ENCODE measurements at places on chromosomes 16 and 17. TPM values are rescaled to one million over a fixed set of nuclear protein-coding genes. Genes with fewer than 3 reads are reported as not detected.
A peak's percentile ranks its signal among the peaks of the same experiment; 100 is the strongest.

- no peak overlapping the region for H3K4me3 ChIP-seq
- no peaks in the 10 kb centered on the region for H3K27me3 ChIP-seq
- H3K27ac ChIP-seq, result no peak overlapping the region
- H3K36me3 ChIP-seq, result peaks cover 12% of the 10 kb centered on the region
- DNase-seq, result no peak
These were observed 5.8 kb downstream of the SEPHS2 start for GRCh38 chr16:30439720-30440348.

DNA sequence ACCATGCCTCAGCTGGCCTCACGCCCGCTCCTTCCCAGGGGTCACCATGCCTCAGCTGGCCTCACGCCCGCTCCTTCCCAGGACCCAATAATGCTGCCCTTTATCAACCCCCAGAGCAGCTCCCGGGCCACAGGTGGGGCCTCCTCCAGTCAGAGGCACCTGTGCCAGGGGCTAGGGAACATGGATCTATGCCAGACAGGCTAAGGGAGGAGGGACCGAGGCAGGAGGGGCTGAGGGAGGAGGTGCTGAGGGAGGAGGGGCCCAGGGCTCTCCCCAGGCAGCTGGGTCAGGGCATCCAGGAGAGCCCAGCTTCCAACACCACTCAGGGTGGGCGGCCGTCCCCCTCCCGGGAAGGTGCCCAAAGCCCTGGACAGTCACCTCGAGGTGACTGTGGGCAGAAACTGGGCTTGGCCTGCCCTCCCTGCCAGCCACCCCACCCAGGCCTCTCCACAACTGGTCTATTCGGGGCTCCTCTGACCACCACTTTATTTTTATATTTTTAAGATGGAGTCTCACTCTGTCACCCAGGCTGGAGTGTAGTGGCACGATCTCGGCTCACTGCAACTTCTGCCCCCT lies 19.4 kb downstream of the UTS2R start:
- no peak overlapping the region for H3K4me3 ChIP-seq
- peaks cover 26% of the 10 kb centered on the region for H3K36me3 ChIP-seq

GRCh38 chr17:75077496-75078283 lies 10.1 kb upstream of the SLC16A5 start:
- H3K4me3 ChIP-seq, result peak overlapping the region; percentile 41
- peaks cover 42% of the 10 kb centered on the region for H3K4me1 ChIP-seq
- DNase-seq, result peak; percentile 80

The IL21R gene
- polyA plus RNA-seq, result 0.39 TPM

DNA sequence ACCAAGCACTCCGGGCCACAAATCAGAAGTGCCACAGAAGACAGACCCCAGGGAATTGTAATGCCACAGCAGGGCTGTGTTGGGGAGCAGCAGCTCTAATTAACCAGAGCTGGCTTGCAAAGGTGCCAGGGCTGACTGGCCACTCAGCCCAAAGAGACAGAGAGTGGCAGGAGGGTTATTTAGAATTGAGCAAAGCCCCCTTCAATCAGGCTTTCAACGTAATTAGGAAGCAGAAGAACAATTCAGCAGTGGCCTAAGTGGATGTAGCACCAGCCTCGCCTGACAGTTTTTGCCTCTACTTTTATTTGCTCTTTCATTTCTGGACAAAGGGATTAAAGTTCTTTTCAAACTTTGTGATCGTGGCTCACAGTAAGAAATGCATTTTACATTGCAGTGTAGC lies 278.3 kb upstream of the IRX3 start:
- no peak overlapping the region for H3K27ac ChIP-seq
- no peak overlapping the region for H3K4me3 ChIP-seq
- DNase-seq, result no peak
- H3K36me3 ChIP-seq, result no peaks in the 10 kb centered on the region
- no peaks in the 10 kb centered on the region for H3K4me1 ChIP-seq

- no peak overlapping the region for H3K27ac ChIP-seq
- H3K4me3 ChIP-seq, result no peak overlapping the region
- peaks cover 48% of the 10 kb centered on the region for H3K36me3 ChIP-seq
- H3K27me3 ChIP-seq, result no peaks in the 10 kb centered on the region
- H3K4me1 ChIP-seq, result no peaks in the 10 kb centered on the region
These were observed 42.6 kb downstream of the KLHDC4 start for GRCh38 chr16:87723226-87723623.

The TRIM65 gene
- polyA plus RNA-seq, result 18.7 TPM

- H3K27me3 ChIP-seq, result no peaks in the 10 kb centered on the region
- no peaks in the 10 kb centered on the region for H3K4me1 ChIP-seq
- H3K27ac ChIP-seq, result no peak overlapping the region
- no peak for DNase-seq
- H3K36me3 ChIP-seq, result no peaks in the 10 kb centered on the region
These were observed 23.6 kb downstream of the CNTROB start for GRCh38 chr17:7955414-7956227.

GRCh38 chr17:32102646-32103186 lies 39.6 kb upstream of the RHOT1 start:
- no peak overlapping the region for H3K27ac ChIP-seq
- no peaks in the 10 kb centered on the region for H3K4me1 ChIP-seq
- DNase-seq, result no peak
- no peaks in the 10 kb centered on the region for H3K36me3 ChIP-seq
- H3K27me3 ChIP-seq, result no peaks in the 10 kb centered on the region
- no peak overlapping the region for H3K4me3 ChIP-seq

The ATP2A1 gene
- polyA plus RNA-seq, result 4.1 TPM

The GPR139 gene
- 0.07 TPM for polyA plus RNA-seq

- DNase-seq, result no peak
- H3K27ac ChIP-seq, result no peak overlapping the region
- H3K36me3 ChIP-seq, result no peaks in the 10 kb centered on the region
- no peaks in the 10 kb centered on the region for H3K4me1 ChIP-seq
- H3K27me3 ChIP-seq, result no peaks in the 10 kb centered on the region
These were observed 65.4 kb downstream of the MAF start for GRCh38 chr16:79535130-79535529.

Data from large intestine (tissue), 12 donors.